Activated T-helper 2 cell treated with anti-CD3 and anti-CD28 coated beads, Interferon-gamma antibody, Interleukin-2, Interleukin-4, amounts not matched to agents 10 μg/mL and 5 μg/mL and 100 μg/mL, durations not matched to agents 14 hours and 24 hours and 36 hours (primary cell): ENCODE measurements at places on chromosomes 7 and 10. TPM values are rescaled to one million over a fixed set of nuclear protein-coding genes. Genes with fewer than 3 reads are reported as not detected.

Gene MAGI2
- total RNA-seq: 0.11 and 0.21 TPM in 2 replicates

DNA sequence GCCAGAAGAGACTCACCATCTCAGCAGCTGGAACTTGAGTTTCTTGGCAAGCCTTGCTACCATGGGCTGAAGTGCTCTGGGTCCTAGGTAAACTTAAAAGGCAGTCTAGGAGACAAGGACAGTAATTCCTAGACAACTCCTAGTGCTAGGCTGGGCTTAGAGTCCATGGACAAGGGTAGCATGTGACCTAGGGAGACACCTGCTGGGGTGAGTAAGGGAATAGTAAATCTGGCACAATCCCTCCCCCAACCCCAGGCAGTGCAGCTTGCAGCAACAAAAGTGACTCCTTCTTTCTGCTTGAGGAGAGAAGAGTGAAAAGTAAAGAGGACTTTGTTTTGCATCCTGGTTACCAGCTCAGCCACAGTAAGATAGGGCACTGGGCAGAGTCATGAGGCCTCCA is 316.5 kb upstream of the IMMP2L start:
- H3K27ac ChIP-seq: no peak overlapping the region
- H3K27me3 ChIP-seq: no peaks in the 10 kb centered on the region
- no peaks in the 10 kb centered on the region for H3K36me3 ChIP-seq
- H3K4me3 ChIP-seq: no peak overlapping the region
- H3K4me1 ChIP-seq: no peaks in the 10 kb centered on the region

- H3K4me3 ChIP-seq: no peak overlapping the region
- DNase-seq: no peak
- no peaks in the 10 kb centered on the region for H3K36me3 ChIP-seq
- H3K4me1 ChIP-seq: no peaks in the 10 kb centered on the region
- H3K27me3 ChIP-seq: no peaks in the 10 kb centered on the region
Measured at GRCh38 chr7:110442381-110442837, 648.5 kb upstream of the LRRN3 start.

- peaks cover 5% of the 10 kb centered on the region for H3K4me1 ChIP-seq
- H3K36me3 ChIP-seq: no peaks in the 10 kb centered on the region
- peaks cover 7% of the 10 kb centered on the region for H3K27me3 ChIP-seq
- H3K4me3 ChIP-seq: no peak overlapping the region
- no peak for DNase-seq
- H3K27ac ChIP-seq: no peak overlapping the region
Measured at GRCh38 chr7:17495655-17496394, 197.4 kb downstream of the AHR start.

DNA sequence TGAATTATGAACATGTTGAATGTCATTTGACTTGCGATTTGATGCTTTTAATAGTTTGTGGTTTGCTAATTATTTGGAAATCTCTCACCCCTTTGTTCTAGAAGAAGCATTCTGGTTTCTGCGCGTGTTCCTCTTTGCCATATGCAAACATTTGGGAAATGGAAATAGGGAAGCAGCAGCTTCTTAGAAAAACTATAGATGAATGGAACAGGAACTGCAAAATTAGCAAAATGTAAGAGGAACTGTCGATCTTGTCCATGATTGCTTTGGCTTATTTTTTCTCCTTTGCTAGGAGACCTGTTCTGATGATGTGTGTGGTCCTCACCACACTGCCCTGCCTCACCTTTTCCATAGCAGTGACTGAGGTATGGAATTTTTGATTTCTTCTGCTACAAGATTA is 19.0 kb downstream of the TMEM236 start:
- H3K36me3 ChIP-seq: no peaks in the 10 kb centered on the region
- peaks cover 7% of the 10 kb centered on the region for H3K27me3 ChIP-seq
- no peak overlapping the region for H3K27ac ChIP-seq
- DNase-seq: no peak

Gene BLVRA
- total RNA-seq: 30.9 and 32.2 TPM in 2 replicates

Gene NPTX2
- total RNA-seq: 0.28 and 0.32 TPM in 2 replicates

DNA sequence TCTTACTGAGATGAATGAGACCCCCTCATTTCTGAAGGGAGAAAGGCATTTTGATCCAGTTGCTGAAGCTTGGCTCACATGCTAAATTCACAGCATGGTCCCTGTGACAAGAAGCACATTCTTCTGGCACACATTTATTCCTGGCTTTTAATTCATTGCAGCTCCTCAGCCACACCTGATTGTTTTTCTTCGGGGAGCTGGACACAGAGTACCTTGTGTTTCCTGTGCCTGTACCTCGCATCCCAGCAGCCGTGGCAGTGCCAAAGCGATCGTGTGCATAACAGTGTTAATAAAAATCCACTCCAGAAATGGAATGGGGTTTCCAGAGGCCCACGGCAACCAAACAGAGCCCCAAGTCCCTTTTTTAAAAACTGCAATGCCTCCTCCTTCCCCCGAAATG is 615.3 kb upstream of the MGMT start:
- no peaks in the 10 kb centered on the region for H3K27me3 ChIP-seq
- no peak overlapping the region for H3K4me3 ChIP-seq
- DNase-seq: no peak
- no peaks in the 10 kb centered on the region for H3K36me3 ChIP-seq
- H3K27ac ChIP-seq: no peak overlapping the region
- no peaks in the 10 kb centered on the region for H3K4me1 ChIP-seq

Gene RNF32
- total RNA-seq: 2.9 and 3.4 TPM in 2 replicates

Gene RET
- total RNA-seq: 0.21 and 0.59 TPM in 2 replicates

GRCh38 chr10:93073539-93074146 is at the start of gene CYP26A1:
CYP26A1 (plus strand) TSS chr10:93073893; CDS start chr10:93073935, 42 bp downstream.
- H3K27me3 ChIP-seq: peaks cover 75% of the 10 kb centered on the region
- peak within 1 kb of the TSS; percentile 75 for H3K4me3 ChIP-seq
- no peak for DNase-seq
- peaks cover 20% of the 10 kb centered on the region for H3K4me1 ChIP-seq
- no peaks in the 10 kb centered on the region for H3K36me3 ChIP-seq

GRCh38 chr10:4576206-4576605 is 249.8 kb upstream of the AKR1E2 start:
- no peak overlapping the region for H3K27ac ChIP-seq
- DNase-seq: no peak
- peaks cover 12% of the 10 kb centered on the region for H3K27me3 ChIP-seq

Gene IKZF5
- 15.0 and 16.1 TPM in 2 replicates for total RNA-seq

DNA sequence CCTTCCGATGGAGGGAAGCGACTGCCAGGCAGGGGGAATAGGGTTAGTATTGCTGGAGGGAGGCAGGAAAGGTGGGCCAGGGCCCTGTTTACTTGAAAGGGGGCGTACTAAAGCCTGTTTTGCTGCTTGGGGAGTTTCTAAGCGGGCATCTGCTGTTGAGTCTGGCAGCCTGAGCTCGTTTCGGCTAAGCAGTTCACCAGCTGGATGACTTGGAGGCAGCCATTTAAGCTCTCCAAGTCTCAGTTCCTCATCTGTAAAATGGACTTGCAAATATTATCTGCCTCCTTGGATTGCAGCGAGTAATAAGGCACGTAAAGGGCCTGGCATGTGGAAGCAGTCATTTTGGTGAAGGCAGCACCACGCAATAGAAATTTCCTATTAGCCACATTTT is 44.0 kb downstream of the LDB3 start:
- peak overlapping the region; percentile 77 for H3K27ac ChIP-seq
- H3K4me3 ChIP-seq: peak overlapping the region; percentile 81
- no peaks in the 10 kb centered on the region for H3K27me3 ChIP-seq
- H3K36me3 ChIP-seq: no peaks in the 10 kb centered on the region
- DNase-seq: no peak

DNA sequence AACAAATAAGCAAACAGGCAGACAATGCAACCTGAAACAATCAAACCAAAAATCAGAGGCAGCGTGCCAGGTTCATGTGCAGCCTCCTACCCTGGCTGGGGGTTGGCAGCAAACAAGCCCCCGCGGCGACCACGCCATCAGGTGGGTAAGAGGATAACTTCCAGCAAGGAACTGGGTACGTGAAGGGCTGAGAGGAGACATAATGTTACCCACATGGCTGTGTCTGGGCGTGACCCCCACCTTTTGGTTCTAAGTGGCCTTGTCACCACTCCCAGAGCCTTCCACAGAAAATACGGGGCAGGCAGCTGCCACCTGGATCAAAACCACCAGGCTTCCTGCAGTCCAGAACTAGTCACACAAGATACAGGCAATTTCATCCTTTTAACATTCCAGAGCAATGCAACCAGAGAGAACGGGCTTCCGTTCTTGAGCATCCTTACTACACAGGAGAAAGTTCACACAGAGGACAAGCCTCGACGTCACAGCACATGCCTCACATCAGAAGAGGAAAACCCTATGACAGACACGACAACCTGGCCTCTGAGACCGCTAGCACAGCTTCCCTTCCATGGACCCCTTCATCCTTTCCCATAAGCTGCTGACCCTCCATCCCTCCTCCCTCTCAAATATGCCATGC is 171.0 kb downstream of the GRID1 start:
- H3K27ac ChIP-seq: no peak overlapping the region
- no peak overlapping the region for H3K4me3 ChIP-seq
- no peaks in the 10 kb centered on the region for H3K27me3 ChIP-seq
- no peaks in the 10 kb centered on the region for H3K4me1 ChIP-seq
